ENCODE measurements at places on chromosomes 4 and X. TPM values are rescaled to one million over a fixed set of nuclear protein-coding genes. Genes with fewer than 3 reads are reported as not detected.

DNA sequence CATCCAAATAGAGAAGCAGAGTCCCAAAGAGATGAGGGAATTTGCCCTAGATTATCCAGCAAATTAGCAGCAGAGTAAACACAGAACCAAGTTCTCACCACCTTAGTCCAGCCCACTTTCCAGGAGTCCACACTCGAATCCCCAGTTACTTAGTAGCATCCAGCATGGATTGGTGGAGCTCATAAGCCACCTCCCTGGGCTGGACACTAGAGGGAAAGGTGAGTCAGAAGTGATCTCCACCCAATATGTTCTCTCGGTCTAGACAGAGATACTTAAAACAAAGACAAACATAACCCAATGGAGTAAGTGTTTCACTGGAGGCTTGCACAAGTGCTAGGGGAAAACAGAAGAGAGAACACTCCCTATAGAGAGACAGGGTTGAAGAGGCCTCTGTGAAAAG lies 105.1 kb upstream of the CPEB2 start:
- H3K4me3 ChIP-seq = no peak overlapping the region
- no peaks in the 10 kb centered on the region for H3K4me1 ChIP-seq
- H3K36me3 ChIP-seq = no peaks in the 10 kb centered on the region
- peaks cover 27% of the 10 kb centered on the region for H3K27me3 ChIP-seq

GRCh38 chrX:85993539-85994197 lies 53.7 kb downstream of the CHM start:
- no peak for DNase-seq
- peaks cover 39% of the 10 kb centered on the region for H3K4me1 ChIP-seq
- H3K36me3 ChIP-seq = peaks cover 21% of the 10 kb centered on the region
- H3K4me3 ChIP-seq = no peak overlapping the region
- peak overlapping the region; percentile 30 for H3K27ac ChIP-seq

DNA sequence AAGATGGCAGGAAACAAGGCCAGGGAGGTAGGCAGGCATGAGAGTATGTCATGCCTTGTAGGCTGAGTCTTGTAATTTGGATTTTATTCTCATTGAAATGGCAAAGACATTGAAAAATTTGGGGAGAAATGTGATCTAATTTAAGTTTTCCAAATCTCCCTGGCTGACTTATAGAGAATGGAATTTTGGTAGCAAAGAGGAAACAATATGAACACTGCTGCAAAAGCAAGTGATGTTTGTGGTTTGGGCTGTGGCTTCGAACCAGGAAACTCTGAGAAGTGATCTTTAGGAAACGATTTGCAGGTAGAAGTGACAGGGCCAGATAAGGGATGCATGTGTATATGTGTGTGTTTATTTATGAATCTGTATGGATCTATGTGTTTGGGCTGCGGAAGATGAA lies 35.6 kb downstream of the ARSJ start:
- peaks cover 11% of the 10 kb centered on the region for H3K4me1 ChIP-seq
- no peak overlapping the region for H3K27ac ChIP-seq
- no peaks in the 10 kb centered on the region for H3K36me3 ChIP-seq

- no peak overlapping the region for H3K27ac ChIP-seq
- peaks cover 1% of the 10 kb centered on the region for H3K36me3 ChIP-seq
- H3K4me3 ChIP-seq = no peak overlapping the region
- H3K27me3 ChIP-seq = no peaks in the 10 kb centered on the region
- DNase-seq = no peak
Observed at GRCh38 chr4:127084666-127085065, 548.1 kb upstream of the INTU start.

GRCh38 chr4:86640469-86640868 lies 46.4 kb downstream of the PTPN13 start:
- peaks cover 10% of the 10 kb centered on the region for H3K4me1 ChIP-seq
- no peak overlapping the region for H3K4me3 ChIP-seq
- no peak overlapping the region for H3K27ac ChIP-seq
- DNase-seq = no peak
- H3K36me3 ChIP-seq = peaks cover 28% of the 10 kb centered on the region

The CENPVL1 gene
- total RNA-seq = 0.31 TPM

All from mesothelial cell of epicardium (in vitro differentiated cells).